ENCODE measurements at places on chromosomes 5 and 9.

GRCh38 chr9:133916159-133916541 lies 76.0 kb downstream of the VAV2 start:
- no peak for DNase-seq

GRCh38 chr9:125466411-125466810 lies 204.8 kb downstream of the GAPVD1 start:
- DNase-seq, result no peak

DNA sequence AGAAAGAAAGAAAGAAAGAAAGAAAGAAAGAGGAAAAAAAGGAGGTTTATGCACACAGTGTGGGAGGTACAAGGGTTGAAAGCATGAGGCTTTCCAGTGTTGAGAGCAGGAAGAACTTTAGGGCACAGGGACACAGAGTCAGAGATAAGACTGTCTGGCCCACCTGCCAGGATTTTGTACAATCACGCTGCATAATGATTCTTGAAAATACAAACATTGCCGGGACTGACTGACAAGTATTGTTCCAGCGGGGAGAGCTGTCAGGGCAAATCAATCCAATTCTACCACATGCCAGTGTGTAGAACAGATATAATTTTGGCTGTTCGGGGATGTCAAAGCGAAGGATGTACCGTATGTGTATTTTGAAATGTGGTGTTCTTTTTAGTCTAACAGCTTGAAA lies 254.7 kb downstream of the NTRK2 start:
- no peak for DNase-seq

- DNase-seq, result no peak
These were observed 61.0 kb upstream of the DAPK1 start for GRCh38 chr9:87436716-87437115.

DNA sequence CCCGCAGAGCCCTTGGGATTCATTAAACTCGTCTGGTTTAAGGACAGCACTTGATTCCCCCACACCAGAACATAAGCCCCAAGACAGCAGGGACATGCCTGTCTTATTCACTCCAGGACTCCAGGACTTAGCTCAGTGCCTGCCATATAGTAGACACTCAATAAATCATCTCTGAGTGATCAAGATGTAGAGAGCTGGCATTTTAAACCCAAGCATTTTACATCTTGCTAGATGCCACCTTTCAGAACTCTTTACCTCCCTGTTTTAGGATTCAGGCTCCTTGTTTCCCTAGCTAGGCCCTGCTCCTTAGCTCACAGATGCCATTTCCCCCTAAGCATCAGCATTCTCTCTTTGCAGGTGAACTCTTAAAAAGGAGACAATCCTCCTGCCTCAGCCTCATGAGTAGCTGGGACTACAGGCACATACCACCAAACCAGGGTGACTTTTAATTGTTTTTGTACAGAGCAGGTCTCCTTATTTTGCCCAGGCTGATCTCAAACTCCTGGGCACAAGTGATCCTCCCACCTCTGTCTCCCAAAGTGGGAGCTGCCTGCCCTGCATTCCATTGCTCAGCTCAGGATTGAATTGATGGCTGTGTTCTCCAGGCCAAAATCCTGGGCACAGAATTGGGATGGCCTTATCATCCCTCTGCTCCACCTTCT lies 32.0 kb upstream of the CPEB4 start:
- no peak for DNase-seq

Measured in stimulated activated naive CD4-positive, alpha-beta T cell treated with Interleukin-2 at 50 U/mL for 16 hours (primary cell).